SJCRH30 (cell line): ENCODE measurements at places on chromosomes 5 and 9. TPM values are rescaled to one million over a fixed set of nuclear protein-coding genes. Genes with fewer than 3 reads are reported as not detected.

DNA sequence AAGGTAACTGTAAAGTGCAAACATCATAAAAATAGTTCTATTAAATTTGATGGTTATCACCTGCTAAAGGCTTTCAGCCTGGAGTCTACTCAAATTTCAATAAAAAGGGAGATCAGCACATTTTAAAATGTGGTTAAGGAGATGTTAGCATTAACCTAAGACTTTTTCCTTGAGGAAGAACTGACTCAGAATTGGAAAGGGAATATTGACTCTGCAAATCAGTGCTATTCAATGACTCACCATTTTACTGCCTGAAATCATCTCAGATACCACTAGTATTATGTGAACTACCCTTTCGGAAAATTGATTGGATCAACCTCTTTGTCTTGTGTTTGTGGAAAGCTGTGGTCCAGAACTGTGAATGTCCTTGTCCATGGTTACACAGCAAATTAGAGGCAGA lies 113.3 kb downstream of the ADRB2 start:
- no peaks in the 10 kb centered on the region for H3K27me3 ChIP-seq
- DNase-seq = no peak
- no peaks in the 10 kb centered on the region for H3K4me1 ChIP-seq
- no peaks in the 10 kb centered on the region for H3K36me3 ChIP-seq
- no peak overlapping the region for H3K4me3 ChIP-seq

DNA sequence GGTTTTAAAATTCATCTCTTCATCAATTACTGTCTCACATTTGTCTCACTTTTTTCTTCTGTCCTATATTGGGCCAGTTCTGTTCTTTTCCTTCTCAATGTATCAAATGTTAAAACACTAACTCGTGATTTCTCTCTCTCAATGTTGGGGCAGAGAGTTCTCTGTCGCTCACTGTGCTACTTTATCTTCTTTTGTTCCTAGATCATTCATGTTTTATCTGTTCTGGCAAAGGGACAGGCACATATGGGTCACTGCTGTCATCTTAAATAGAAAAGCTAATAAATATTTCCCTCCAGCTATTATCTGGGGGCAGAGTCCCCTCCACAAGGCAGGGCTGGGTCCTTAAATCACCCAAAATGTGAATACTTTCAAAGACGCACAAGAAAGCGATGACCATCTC lies 214.0 kb downstream of the PTTG1 start:
- no peak overlapping the region for H3K4me3 ChIP-seq
- no peaks in the 10 kb centered on the region for H3K36me3 ChIP-seq
- no peak for DNase-seq
- H3K27ac ChIP-seq = no peak overlapping the region

The NXNL2 gene
- total RNA-seq = 0.18 TPM in 1 of 2 replicates, not detected in the other

GRCh38 chr5:139655727-139656271 lies 7.7 kb downstream of the CXXC5 start:
- peak; percentile 83 for DNase-seq
- no peaks in the 10 kb centered on the region for H3K27me3 ChIP-seq
- 0 out of 2 replicates have a peak, but pooled peaks cover 2% of the 10 kb centered on the region for H3K36me3 ChIP-seq
- H3K4me1 ChIP-seq = peaks cover 74% of the 10 kb centered on the region
- H3K4me3 ChIP-seq = no peak overlapping the region
- H3K27ac ChIP-seq = peak overlapping the region; percentile 55

The MARVELD2 gene
- total RNA-seq = 0.20 and 0.28 TPM in 2 replicates

- no peak overlapping the region for H3K27ac ChIP-seq
- H3K4me3 ChIP-seq = no peak overlapping the region
- DNase-seq = no peak
- H3K36me3 ChIP-seq = peaks cover 6% of the 10 kb centered on the region; the same call in 1 of the 2 replicates
- H3K4me1 ChIP-seq = no peaks in the 10 kb centered on the region
- no peaks in the 10 kb centered on the region for H3K27me3 ChIP-seq
Observed at GRCh38 chr5:6595405-6595804, 37.4 kb downstream of the NSUN2 start.

DNA sequence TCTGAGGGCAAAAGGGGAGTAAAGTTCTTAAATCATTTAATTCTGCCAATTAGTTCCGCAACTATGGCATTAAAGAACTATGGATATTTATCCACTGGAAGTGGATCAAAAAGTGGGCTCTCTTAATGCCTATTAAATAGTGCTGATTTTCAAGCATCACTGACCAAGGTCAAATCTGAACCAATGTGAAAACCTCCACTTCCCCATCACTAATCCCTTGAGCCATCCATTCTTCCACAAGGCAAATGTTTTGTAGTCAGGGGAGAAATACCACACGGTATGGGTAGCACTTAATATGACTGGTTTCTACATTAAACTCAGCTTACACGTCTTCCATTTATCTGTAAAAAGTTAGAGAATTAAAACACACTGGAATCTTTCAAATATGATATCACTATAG lies 57.6 kb downstream of the MLLT3 start:
- H3K27me3 ChIP-seq = no peaks in the 10 kb centered on the region
- H3K27ac ChIP-seq = no peak overlapping the region
- peaks cover 19% of the 10 kb centered on the region for H3K4me1 ChIP-seq

DNA sequence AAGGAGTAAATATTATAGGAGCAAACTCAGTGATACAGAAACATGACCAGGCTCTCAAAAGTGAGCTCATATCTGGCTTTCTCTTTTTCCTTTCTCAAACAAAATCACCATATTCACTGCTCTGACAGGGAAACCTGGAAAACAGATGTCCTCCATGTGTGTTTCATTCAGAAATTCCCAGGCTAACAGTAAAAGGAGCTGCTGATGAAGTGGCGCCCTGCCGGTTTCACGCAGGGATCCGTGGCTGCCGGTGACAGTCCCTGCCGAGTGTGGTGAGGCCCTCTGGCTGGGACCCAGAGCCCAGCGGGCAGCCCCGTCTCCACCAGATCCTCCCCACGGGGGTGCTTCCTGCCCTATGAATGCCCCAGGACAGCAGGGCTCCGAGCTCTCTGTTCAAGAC lies 208.1 kb downstream of the GNA14 start:
- peak; percentile 45 for DNase-seq
- H3K4me1 ChIP-seq = no peaks in the 10 kb centered on the region
- H3K4me3 ChIP-seq = peak overlapping the region; percentile 38
- H3K27ac ChIP-seq = no peak overlapping the region
- no peaks in the 10 kb centered on the region; the same call in 1 of the 2 replicates for H3K27me3 ChIP-seq

The C9 gene
- total RNA-seq = not detected in 2 replicates

The TTLL11 gene
- total RNA-seq = 4.8 and 8.8 TPM in 2 replicates

The PHYHD1 gene
- total RNA-seq = 20.7 and 23.2 TPM in 2 replicates

The LRRC14B gene
- total RNA-seq = not detected in 2 replicates
